Left renal pelvis (tissue), 4 donors: ENCODE measurements at places on chromosomes 7 and 10. TPM values are rescaled to one million over a fixed set of nuclear protein-coding genes. Genes with fewer than 3 reads are reported as not detected.

The PRKCQ gene
- 12.8 TPM for polyA plus RNA-seq

The SLC25A28 gene
- polyA plus RNA-seq, result 40.2 TPM

The LRIT1 gene
- polyA plus RNA-seq, result not detected

The SNCG gene
- 4.8 TPM for polyA plus RNA-seq

The CUZD1 gene
- 1.9 TPM for polyA plus RNA-seq

The GIMAP8 gene
- 9.5 TPM for polyA plus RNA-seq

The LIPJ gene
- 0.14 TPM for polyA plus RNA-seq

The MPP7 gene
- polyA plus RNA-seq, result 8.2 TPM

The HKDC1 gene
- polyA plus RNA-seq, result 19.0 TPM

The ELFN1 gene
- polyA plus RNA-seq, result 17.3 TPM

The FBXO24 gene
- 2.4 TPM for polyA plus RNA-seq

DNA sequence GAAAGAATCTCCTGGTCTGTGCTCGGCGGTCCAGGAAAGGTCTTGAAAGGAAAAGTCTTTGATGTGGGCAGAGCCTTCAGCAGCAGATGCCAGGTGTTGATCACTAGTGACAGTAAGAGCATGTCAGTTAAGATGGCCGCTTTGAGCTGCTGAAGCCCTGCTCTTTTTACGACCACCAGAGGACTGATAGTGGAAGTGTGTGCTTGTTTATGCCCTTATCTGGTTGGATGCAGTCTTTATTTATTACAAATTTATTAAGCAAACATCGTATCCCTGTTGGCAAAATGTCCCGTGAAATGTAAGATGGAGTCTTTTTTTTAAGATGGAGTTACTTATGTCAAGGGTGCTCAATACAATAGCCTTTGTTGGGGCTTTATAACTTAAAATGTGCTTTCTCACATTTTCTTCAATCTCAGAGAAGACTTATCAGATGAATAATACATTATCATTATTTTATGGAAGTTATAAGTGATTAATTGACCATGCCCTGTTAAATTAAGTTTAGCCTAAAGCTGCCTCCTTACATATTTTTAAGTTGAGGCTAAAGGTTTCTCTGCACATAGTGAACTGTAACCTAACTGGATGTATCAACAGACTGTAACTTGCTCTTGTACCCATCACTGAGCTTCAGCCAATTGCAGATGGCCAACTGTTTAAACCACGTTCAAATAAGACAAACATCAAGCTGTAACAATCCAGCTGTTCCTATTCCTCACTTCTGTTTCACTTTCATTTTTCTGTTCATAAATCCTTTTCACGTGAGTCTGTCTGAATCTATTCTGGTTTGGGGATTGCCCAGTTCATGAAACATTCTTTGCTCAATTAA, 97.4 kb upstream of the PIK3CG start:
- no peak for DNase-seq

DNA sequence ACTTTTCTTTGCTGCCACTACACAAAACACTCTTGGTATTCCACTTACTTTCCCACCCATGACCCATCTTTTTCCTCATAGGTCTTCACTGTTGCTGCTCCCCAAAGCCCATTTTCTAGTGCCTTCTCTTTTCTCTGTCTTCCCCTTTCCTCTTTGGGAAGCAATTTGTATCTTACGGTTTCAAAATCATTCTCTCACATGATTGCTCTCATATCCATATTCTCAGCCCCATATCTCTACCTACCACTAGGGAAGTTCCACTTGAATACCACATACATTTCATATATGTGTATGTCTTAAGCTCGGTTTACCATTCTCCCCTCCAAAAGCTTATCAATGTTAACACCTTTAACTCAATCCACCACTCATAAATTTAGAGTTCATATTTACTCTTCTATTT, 3.2 kb upstream of the UBE2D1 start:
- no peak for DNase-seq

DNA sequence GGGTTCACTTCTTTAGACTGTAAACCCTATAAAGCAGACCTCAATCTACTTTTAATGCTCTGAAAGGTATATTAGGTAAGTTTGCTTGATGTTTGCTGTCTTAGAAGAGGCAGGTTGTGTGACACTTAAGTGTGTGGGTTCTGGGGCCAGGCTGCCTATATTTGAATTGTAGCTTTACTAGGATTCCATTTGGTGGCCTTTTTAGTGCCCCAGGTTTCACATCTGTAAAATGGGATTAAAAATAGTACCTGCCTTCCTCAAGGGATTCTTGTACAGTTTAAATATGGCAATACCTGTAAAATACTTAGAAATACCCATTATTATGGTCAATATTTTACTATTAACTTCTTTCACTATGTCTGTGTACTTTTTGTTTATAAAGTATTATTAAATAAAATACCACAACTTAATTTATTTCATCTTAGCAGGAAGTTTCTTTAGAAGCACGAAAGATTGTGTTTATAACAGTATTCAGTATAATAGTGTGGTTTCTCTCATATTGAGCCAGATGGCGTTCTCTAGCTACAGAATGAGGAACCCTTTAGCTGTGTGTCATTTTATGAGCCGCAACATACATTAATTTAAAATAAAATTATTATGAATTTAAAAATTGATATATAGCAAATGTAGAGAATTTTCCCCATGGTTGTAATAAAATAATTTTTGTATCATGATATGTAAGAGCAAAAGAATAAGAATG, 94.2 kb downstream of the CDK14 start:
- DNase-seq, result no peak

- DNase-seq, result no peak
Measured at GRCh38 chr10:68096913-68097516, 12.3 kb upstream of the MYPN start.

DNA sequence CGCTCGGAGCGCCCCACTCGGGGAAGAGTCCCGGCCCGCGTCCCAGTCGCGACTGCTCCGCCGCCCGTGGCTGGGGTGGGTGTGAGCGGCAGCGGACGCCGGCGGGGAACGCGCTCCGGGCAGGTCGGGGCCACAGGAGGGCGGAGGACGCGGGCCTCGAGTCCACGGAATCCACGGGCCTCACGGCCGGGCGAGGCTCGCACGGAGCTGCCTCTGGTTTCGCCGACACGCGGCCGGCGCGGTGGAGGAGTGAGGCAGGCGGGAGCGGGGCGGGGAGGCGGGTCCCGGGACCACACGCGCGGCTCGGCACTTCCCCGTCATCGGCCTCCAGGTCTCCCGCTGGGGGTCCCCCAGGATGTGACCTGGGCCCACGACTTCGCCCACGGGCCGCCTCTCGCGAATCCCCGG, 533 bp upstream of the NKX6-2 start:
- no peak for DNase-seq

- DNase-seq, result no peak
Measured at GRCh38 chr7:105141068-105141467, 127.1 kb downstream of the KMT2E start.

GRCh38 chr7:110521357-110521911, 569.5 kb upstream of the LRRN3 start:
- no peak for DNase-seq

GRCh38 chr7:140684066-140684950, 11.6 kb downstream of the ADCK2 start:
- no peak for DNase-seq

DNA sequence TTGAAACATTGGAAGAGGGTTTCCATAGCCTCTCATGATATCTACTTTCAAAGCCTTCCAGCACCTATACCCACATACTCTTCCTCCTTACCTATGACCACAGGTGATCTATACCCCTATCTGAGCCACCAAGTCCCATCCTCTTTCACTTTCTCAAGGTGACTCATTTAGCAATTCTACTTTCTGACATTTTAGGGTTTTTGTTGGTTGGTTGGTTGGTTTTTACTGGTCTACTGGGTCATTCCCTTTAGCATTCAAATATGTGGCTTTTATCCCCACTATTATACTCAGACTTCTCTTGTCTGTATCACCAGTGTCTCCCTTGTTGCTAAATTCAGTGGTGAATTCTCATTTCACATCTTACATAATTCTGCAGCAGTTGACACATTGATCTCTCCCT, 130.4 kb upstream of the STEAP4 start:
- no peak for DNase-seq

GRCh38 chr10:33320288-33320687, 14.2 kb downstream of the NRP1 start:
- DNase-seq, result no peak

GRCh38 chr7:100614308-100614861, 2.0 kb downstream of the MOSPD3 start:
- no peak for DNase-seq

GRCh38 chr10:97089209-97089870, 96.4 kb downstream of the SLIT1 start:
- DNase-seq, result no peak

- no peak for DNase-seq
Measured at GRCh38 chr7:104694710-104695109, 319.3 kb upstream of the KMT2E start.

DNA sequence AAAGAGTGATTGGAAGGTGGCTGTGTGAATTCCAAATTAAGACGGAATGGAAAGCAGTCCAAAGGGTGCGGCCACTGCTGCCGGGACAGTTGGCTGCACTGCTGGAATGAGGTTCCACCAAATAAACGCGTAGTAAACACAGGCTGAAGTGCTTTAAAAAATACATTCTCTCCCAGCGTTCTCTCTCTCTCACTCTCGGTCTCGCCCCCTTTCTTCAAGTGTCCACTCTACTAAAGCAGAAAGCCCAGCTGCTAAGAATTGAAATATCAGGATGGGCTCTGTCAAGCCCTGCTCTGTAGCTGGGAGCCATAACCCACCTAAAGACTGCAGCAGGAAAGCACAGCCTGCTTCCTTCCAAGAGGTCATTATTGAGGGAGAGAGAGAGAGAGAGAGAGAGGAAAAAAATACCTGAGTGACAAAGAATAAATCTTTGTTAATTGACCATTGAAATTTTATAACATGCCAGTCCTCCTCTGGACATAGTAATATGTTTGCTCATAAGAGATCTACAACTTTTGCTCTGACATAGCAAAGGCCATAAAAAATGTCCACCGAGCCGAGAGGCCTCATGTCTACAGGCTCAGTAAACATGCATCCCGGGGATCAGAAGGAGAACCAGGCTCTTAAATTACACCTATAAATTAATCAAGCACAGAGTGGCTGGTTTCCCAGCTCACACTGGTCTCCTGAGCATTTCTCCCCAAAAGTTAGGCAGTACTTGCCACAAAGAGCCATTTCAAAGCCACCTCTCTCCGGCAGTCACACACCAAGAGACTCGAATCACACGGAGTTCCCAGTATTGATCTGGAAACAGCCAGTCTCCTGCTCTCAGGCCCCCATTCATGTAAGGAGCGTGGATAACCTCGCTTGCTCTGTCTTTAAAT, 72.8 kb downstream of the FGFR2 start:
- DNase-seq, result peak; percentile 72

GRCh38 chr7:45976485-45976856, 55.4 kb upstream of the IGFBP3 start:
- DNase-seq, result no peak

DNA sequence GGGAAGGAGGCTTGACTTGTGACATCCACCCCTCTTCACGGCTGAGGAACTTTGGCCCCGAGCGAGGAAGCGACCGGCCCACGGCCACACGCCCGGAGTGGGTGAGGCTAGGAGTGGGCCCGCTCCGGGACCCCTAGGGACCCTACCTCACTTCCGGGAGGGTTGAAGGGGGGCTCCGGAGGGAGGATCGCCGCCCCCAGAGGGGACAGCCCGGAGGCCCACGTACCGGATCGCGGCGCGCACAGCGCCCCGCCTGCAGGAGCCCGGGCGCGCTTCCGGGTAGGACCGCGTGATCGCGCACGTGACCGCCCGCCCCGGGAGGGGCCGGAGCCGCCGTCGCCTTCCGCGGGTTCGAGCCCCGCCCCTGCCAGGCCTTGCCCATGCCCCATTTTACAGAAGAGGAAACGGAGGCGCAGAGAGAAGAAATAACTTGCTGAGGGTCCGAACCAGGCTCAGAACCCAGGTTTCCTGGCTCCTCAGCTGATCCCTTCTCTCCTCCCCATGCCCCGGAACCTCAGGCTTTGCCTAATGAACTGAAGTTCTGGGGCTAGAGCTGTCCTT, at the start of gene HPS1:
TSS of gene HPS1 (minus strand) at position 275 of the 561 bp plus-strand sequence. CDS start 3,695 bp downstream, outside the sequence.
- peak; percentile 42 for DNase-seq

DNA sequence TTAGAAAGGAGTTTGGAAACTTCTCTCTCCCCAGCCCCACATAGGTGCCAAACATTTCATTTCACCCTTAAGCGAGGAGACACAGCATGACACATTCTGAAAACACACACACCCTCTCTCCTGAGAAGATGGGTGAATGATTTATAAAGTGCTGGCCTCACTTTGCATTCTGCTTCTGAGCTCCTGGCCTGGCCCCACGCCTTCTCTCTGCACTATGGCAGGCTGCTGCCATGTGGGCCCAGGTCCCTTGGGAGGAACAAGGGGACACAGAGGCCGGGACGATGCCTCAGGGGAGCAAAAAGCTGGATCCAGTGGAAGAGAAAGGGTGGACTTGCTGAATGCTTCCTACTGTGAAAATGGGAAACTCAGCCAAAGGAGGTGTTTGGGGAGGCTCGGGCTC, 56.0 kb downstream of the CPXM2 start:
- DNase-seq, result no peak

GRCh38 chr10:5958077-5958476, 19.3 kb downstream of the IL15RA start:
- DNase-seq, result no peak

DNA sequence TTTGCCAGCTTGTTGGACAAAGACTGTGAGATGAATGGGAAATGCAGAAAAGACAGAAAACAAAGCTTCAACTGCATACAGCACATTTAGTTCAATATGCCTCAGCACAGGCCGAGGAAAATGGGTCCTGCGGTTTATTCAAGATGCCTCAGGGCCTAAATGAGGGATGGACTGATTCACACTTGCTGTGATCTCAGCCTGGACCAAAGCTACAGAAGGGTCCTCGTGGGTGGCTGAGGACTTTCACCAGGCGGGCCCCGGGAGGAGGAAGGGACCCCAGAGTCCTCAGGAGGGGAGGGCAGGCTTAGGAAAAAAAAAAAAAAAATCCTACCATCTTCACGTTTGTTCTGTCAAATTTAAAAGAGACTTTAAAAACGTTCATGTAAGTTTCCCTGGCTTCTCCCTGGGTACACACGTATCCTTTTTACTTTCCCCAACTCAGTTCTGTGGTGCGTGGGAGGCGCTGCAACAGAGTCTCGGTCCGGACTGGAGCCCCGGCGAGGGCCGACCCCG, 624 bp upstream of the ZNF783 start:
- no peak for DNase-seq

- no peak for DNase-seq
Measured at GRCh38 chr7:1706381-1706720, 36.3 kb downstream of the ELFN1 start.

DNA sequence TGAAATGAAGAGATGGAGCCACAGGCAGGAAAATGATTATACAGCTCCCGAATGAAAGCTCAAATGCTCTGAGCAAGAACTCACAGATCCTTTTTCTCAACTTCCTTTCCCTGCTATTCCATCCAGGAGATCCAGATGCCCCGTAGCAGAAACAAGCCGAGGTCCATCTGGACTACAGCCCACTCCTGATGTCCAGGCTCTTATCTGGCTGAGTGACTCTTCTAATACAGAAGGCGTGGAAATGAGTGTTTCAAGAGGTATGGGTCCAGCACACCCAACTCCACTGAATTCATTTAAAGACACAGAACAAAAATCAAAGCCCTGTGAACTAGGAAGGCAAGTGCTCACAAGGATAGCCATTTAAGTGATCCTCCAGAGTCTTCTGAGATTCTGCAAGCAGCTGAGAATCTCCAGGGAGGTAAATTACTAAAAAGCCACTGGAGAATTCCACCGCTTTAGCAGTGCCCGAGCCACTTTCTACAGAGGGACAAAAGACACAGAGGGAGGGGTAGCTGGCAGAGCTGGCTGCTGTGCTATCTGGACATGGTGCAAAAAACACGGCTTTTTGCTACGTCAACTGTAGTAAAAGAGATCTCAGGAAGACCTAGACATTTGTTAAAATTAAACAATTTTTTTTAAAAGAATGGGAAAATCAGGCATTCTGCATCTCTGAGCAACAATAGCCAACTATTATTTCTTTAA, 24.5 kb downstream of the FAM171A1 start:
- DNase-seq, result no peak
